Nucleus accumbens (tissue), 56 donors: ENCODE measurements at places on chromosomes 13 and 19.

- DNase-seq, result no peak
Measured at GRCh38 chr19:47158367-47158791, 27.7 kb downstream of the SAE1 start.

- no peak for DNase-seq
Measured at GRCh38 chr19:21482863-21483276, 22.5 kb upstream of the ZNF429 start.

GRCh38 chr19:2464389-2464788 is 7.6 kb upstream of the LMNB2 start:
- DNase-seq, result no peak

- DNase-seq, result no peak
Measured at GRCh38 chr13:73991384-73991783, 142.8 kb downstream of the KLF12 start.

DNA sequence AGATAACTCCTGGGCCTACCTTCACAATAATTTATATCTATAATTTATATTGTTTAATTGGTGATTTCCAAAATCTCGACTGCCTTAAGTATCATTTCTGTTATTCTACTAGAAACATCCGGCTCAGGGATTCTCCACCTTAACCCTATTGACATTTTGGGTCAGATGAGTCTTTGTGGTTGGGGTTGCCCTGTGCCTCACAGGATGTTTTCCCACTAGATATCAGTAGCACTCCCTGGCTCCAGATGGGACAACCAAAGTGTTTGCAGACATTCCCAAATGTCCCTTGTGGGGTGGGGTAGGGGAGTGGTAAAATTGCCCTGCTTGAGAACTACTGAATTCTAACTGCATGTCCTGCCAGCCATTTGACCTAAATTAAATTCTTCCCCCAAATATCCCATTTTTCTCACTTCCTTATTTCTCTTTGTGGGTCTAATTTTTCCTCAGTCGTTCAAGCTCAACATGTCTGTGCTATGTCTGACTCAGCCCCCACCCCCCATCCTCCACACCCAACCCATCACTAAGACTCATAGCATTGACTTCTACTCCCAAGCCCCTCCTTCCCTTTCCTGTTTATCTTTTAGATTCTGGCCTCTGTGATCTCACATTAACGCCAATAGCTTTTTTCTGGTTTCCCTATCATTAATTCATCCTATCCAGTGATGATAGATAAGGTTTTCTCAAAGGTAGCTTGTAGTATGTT is 545.1 kb downstream of the EFNB2 start:
- DNase-seq, result no peak

- no peak for DNase-seq
Measured at GRCh38 chr13:104943331-104943730, 1592.1 kb downstream of the EFNB2 start.

DNA sequence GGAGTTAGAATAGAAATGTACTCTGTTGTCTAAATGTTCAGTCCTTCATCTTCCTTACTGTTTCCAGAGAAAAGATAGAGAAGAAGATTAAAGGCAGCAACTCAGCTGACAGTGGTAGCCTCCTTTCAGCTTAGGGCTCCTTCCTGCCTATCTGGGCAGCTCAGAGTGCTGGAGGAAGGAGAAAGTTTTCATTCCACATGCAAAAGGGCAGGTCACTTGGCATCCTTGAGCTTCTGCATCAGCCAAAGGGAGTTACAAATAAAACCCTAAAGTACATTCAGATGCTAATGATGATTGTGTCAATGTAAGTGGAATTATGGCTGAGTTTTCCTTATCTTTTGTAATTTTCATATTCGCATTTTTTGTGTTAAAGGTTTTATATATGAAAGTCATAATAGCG is 58.9 kb downstream of the ESD start:
- no peak for DNase-seq

GRCh38 chr19:29566496-29567054 is 39.5 kb upstream of the POP4 start:
- no peak for DNase-seq

GRCh38 chr19:18475762-18476331 is 37.9 kb upstream of the ISYNA1 start:
- no peak for DNase-seq
